Non-pigmented ciliary epithelial cell (primary cell): ENCODE measurements at places on chromosomes 7 and 10.

DNA sequence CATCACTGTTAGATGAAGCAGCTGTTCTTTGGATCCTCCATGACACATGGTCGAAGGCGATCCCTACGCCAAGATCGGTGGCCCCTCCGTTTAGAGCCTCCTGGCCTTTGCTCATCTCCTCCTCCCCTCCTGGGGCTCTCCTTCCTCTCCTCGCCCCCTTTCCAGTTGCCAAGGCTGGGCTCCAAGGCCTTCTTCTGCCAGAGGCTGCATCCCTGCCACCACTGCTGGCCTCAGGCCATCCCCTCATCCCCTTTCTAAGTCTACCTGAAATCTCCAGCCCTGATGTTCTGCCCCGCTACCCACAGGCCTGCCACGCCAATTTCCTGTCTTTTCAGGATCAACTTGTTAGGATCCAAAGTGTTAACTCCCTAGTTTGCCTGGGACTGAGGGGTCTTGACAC lies 265.1 kb upstream of the ZMIZ1 start:
- no peak for DNase-seq

DNA sequence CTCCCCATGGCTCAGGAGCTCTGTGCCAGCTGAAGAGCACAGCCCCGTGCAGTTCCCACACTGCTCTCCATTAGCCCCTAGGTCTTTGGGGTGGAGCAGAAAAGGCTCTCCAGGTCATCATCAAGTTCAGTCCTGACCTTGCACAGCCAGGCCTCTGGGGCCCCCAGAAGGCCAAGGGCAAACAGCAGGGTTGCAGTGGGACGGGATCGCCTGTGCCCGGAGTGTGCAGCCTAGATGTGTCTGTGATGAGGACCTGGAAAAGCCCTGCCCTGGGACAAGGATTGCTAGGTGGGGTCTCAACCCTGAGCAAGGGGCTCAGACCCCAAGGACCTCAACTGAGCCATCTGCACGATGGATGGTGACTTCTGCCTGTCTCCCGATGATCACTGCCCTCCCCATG lies 549 bp downstream of the INMT start:
- no peak for DNase-seq

DNA sequence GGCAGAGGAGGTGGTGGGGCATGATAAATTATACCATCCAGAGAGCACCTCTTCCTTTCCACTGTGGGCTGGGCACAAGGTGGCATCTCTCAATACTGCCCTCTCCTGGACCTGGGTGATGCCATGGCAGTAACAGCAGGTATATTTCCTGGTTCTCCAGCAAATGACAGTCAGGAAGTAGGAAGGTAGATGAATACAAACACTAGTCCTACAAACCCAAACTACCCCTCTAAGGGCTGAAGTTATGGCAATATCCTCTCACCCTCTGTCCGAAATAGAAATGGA lies 1004.9 kb downstream of the KCNMA1 start:
- DNase-seq, result no peak

DNA sequence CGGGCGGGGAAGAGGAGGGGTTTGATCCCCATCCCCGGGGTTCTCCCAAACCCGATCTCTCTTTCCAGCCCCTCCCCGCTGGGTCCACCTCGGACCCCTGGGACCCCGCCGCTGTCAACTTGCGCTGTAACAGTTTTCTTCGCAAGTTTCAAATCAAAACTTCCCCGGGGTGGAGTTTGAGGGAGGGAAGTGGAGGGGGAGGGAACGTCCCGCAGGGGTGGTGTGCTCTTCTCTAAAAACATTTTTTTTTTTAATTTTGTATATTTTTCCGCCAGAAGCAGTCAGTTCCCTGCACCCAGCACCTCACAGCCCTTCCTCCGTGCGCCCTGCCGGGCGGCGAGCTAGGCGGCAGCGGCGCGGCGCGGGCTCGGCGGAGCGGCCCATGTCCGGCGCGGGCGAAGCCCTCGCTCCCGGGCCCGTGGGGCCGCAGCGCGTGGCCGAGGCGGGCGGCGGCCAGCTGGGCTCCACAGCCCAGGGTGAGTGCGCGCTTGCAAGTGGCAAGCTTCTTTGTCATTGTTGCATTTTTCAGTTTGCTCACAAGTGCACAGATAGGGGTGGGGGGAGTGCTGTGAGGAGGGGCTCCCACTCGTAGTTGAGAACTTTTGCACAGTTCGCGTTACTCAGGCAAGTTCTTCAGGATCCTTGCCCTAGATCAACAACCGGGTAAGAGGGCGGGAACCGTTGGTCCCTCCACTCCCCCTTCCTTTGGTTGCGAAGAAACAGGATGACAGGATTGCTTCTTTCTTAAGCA lies 933 bp downstream of the MDFIC start:
- DNase-seq, result no peak

- no peak for DNase-seq
These were observed 8.8 kb downstream of the PPIF start for GRCh38 chr10:79356104-79356503.

GRCh38 chr10:104548090-104548489 lies 93.0 kb upstream of the SORCS3 start:
- DNase-seq, result no peak

- no peak for DNase-seq
These were observed 56.5 kb upstream of the MPP7 start for GRCh38 chr10:28359334-28359733.

GRCh38 chr7:137245890-137246289 lies 97.6 kb downstream of the PTN start:
- no peak for DNase-seq

DNA sequence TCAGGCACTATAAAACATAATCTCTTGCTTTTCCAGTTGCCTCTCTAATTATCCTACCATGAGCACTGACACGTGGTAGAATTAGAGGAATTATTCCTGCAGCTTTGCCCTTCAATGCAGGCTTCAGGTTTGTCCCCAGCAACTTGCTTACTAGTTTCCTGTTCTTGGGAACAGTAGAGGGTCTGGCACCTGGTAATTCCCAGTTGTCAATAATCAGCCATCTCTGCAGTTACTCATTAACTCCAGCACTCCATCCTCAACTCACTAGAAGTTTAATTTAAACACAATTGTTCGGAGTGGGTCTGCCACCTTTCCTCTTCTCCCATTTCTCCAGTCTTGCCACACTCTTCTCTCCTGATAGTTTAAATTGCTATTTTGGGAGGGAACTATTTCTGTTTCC lies 324.3 kb upstream of the KIAA1217 start:
- no peak for DNase-seq

DNA sequence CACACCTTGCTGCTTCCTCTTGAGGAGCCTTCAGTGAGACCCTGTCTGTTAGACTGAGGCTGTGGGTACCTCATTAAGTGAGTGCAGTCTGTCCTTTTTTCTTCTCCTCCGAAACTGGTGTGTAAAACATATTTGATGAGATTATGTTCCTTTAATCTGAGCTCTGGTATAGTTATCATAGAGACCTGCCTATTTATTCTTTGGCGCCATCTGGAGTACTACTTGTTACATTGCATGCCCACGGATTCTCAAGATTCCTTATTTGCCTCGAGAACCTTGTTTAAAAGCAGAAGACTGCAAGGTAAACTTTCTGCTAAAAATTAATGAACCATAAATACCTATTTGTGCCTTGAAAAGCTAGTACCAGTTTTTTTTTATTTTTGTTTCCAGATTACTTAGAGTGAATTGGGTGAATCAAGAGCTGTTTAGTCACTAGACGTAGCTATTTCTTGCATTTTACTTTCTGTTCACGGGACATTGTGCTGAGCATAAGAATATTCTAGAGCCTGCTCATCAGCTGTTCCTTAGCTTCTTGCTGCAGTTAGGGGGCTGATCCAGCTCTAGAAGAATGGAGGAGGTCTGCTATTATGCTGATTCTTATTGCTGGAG lies 16.9 kb upstream of the STMP1 start:
- no peak for DNase-seq

DNA sequence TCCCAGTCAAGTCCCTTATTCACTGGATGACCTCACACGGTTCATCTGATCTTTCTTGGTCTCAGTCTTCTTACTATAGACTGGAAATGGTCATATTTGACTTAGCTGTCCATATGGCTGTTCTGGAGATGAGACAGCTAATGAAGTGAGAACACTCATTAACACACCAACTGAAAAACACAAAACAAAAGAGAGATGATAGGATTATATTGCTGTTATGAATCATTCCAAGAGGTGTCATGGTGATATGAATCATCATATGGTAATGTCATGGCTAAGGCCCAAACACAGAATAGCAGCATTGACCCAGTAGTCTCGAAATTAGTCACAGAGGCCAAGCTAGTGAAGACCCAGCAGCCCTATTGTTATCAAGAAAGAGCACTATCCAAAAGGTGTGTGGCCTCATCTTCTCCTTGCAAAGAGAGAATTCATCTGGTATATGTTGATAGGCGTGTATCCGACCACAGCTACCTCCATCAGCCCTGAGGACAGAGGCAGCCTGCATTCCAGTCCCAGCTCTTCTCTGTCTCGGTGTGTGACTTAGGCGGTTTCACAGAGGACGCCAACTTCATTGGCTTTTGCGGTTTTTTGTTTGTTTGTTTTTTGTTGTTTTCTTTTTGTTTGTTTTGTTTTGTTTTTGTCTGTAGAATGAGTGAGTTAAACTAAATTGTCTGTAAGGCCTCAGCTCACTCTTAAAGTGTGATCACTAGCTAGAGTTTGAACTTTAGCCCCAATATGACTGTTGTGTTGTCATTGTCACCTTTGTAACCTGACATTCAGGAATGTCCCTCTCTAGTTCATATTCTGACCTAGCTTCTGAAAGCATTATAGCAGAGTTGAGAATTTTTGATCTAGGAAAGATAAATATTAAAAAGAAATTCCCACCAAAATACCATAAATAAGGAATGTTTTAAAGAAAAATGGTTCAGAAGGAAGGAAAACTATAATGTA lies 97.4 kb upstream of the PDCD4 start:
- peak; percentile 54 for DNase-seq

GRCh38 chr7:102898532-102898859 lies 14.3 kb upstream of the LRRC17 start:
- DNase-seq, result no peak

- DNase-seq, result no peak
These were observed 134.7 kb downstream of the ADAM12 start for GRCh38 chr10:126253611-126253998.

DNA sequence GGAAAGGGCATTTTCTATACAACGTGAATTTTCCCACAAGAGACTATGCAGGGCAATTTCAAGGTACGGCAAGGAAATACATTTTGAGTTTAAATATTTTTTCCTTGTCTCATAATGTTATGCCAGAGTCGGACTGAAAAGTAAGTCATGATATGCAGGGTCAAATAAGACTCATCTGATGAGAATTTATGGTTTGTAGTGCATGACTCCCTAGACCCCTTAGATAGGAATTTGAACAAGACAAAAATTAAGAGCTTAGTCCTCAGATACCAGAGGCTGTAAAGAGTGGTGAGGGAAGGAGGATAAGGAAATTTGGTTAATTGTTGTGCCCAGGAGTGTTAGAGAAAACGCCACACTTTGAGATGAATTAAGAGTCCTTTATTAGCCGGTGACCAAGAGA lies 616.6 kb downstream of the XPNPEP1 start:
- no peak for DNase-seq

DNA sequence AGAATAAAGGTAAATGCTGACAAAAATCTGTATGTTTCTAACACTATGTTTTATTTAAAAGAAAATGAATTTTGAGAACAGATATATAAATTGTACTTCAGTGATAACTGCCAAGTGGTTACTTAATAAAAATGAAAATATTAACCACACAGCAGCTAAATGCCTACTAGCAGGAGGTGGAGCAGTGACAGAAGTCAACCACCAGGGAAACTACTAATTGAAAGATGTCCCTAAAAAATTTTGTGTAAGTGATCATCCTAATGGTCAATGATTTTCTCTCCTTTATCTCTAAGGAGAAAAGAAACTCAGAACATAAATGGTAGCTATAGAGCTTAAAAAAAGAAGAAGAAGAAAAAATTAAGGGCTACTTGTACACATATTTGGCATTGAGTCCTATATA lies 22.9 kb downstream of the WNT16 start:
- DNase-seq, result no peak

GRCh38 chr7:84822941-84823510 lies 363.8 kb downstream of the SEMA3D start:
- no peak for DNase-seq

DNA sequence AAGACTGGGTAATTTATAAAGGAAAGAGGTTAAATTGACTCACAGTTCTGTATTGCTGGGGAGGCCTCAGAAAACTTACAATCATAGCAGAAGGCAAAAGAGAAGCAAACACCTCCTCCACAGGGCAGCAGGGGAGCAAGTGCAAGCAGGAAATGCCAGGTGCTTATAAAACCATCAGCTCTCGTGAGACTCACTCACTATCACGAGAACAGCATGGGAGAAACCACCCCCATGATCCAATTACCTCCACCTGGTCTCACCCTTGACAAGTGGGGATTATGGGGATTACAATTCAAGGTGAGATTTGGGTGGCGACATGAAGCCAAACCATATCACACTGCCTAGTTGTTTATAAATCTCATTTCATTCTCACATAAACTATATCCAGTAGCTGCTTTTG lies 28.0 kb upstream of the CPN1 start:
- no peak for DNase-seq

- no peak for DNase-seq
These were observed 156.0 kb downstream of the PLCE1 start for GRCh38 chr10:94149702-94150101.

DNA sequence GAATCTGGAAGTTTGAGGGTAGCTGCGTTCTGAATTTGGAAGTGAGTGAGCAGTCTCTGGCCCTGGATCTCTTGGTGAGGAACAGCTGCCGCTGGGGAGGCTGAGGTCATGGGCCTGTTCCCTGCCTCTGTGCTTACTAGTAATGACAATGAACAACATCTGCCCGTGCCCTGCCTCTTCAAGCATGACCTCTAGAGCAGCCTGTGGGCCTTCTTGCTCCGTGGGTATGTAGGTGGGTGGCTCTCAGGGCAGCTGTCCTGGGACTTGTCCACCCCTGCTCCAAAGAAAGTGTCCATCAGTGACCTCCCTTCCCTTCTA lies 186.2 kb downstream of the CXCL12 start:
- no peak for DNase-seq

DNA sequence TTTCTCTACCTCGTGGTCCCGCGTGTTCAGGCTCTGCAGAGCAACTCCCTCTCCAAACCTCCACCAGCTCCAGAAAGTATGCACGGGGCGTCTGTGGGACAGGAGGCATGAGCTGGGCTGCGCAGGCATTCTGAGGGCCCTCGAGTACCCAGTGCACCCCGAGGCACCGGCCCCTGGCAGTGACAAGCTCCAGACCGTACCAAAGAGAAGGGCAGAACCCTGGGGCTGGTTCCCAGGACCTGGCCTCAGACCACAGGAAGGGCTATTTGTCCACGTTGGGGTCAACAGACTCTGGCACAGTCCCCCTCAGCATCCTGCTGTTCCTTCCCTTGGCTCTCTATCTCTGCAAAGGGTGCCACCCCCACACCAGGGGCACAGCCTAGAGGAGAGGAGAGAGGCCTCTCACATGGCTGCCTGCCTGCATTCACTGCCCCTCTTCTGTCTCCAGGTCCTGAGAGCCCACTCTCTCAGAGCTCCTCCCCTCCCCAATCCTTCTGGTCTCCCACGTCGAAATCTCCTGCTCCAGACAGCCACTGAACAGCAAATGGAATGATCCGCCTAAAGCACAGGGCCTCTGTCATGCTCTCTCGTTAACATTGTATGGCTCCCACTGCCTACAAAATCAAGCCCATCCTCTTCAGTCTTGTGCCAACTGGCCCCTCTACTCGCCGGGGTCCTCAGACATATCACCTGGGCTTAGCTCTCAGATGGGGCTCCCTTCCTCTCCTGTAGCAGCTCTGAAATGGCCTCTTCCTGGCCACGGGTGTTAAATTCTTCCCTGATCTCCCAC lies 96.3 kb downstream of the OAT start:
- no peak for DNase-seq

GRCh38 chr10:112724404-112724991 lies 225.5 kb upstream of the TCF7L2 start:
- DNase-seq, result no peak
